ENCODE measurements at places on chromosomes 6 and 20.

DNA sequence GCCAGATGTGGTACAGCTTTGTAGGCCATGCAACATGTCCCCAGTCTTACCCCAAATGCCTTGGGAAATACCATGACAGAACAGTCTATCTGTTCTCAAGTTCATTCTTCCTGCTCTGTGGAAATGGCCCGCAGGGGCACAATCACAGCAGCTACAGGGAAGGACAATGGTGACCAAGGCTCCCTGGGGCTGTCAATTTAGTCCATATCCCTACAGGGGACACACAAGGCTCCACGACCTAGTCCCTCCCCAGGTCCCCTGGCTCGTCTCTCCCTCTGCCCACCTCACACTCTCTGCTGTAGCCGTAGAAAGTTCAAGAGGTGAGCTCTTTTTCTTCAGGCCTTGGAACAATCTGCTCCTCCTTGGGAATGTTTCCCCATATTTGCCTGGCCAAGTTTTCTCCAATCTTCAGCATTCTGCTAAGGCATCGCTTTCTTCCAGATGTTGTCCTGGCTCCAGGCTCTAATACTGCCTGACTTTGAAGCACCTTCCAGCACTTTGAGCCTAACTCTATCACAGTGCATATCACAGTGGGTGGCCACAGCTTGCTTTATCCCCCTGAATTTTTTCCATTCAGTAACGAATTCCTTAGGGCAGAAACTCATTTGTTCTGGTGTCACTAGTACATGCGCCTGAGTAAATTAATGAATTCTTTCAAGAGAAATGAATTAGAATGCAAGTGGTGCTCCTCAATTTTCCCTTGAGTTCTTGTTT, 92.6 kb downstream of the MAP3K7 start:
- DNase-seq: no peak

- DNase-seq: no peak
Measured at GRCh38 chr6:100202417-100203194, 208.6 kb upstream of the MCHR2 start.

DNA sequence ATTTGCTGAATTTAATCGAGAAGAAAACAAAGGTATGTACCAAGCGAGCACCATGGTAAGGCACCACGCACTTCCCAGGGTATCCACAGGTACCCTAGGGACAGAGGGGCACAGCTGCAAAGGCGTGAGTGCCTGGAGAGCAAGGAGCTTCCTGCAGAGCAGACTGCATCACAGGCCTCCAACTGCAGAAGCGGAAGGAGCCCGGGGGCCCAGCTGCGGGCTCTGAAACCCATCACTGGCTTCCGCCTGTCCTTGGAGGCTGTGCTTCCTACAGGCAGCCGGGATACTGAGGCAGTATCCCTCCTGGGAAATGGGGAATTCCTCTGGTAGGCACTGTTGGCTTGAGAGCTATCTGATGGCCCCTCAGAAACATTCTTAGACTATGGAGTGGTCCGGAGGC, 217.4 kb upstream of the GMDS start:
- DNase-seq: no peak

DNA sequence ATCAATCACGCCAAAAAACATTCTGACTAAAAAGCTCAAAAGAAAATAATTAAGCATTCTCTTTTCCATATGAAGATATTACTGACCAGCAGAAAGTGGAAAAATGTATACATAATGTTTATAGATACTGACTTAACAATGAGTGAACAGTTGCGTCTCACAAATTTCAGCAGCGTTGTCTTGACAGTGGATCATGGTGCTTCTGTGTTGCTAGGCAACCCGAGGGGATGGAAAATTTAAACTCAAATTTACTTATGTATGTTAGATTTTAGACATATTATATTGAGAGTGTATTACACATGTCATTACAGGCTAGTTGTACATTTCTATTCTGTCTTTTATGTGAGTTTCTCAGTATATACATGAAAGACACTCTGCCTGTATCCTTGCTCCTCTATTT, 110.2 kb downstream of the LAMA2 start:
- no peak for DNase-seq

DNA sequence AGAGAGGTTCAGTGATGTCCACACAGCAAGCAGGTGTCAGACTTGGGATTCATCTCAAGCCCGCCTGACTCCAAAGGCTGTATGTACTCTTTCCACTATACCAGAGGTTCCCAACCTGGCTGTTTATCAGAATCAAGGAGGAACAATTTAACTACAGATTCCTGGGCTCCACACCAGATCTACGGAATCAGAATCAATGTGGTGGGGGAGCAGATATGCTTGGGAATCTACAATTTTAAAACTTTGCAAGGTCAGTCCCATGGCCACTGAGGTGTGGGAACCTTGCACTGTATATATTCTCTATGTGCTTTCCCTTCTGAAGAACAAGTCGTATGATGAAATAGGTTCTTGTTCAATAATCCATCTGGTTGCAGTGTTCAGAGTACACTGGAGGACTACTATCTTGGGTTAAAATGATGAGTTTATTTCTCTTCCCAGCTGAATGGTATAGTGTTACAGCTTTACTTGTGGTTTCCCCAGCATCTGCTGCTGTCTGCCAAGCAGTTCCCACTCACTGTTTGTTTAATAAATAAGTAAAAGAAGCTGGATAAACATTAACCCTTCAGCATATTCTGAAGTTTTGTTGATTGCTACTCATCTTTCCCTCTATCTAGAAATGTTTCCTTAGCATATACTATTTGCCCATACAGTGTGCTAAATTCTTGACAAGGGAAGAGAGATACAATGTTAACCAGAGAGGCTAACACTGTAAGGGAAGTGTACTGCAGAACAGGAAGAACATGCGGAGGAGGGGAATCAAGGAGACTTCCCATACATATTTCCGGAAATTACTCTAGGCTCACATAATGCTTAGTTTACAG, 9.9 kb downstream of the TTI1 start:
- no peak for DNase-seq

DNA sequence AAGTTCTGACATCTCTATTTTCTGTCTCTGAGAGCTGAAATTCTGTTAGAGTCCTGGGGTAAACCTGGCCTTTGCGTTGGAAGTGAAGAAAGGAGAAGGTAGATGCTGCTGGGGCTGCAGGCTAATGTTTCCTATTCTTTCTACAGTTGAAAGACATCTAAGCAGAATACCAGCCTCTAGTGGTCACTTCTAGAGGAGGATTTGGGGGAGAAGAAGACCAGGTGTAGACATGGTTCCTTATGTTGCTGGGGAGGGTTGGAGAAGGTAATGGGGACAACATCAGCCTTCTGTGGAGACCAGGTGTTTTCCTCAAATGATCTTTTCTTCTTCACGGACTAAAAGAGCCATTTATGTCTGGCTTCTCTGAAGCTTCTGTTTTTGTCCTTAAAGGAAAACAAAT, 62.6 kb downstream of the BTBD3 start:
- no peak for DNase-seq

All from stimulated activated CD8-positive, alpha-beta memory T cell treated with anti-CD3 and anti-CD28 coated beads, Interleukin-15, amount 100 ng/mL, for 48 hours (primary cell).